ENCODE measurements at places on chromosomes 1 and 21.

GRCh38 chr1:229340496-229340895 lies 2.4 kb downstream of the CCSAP start:
- DNase-seq: no peak

- no peak for DNase-seq
Measured at GRCh38 chr1:221735999-221736398, 5.9 kb downstream of the DUSP10 start.

DNA sequence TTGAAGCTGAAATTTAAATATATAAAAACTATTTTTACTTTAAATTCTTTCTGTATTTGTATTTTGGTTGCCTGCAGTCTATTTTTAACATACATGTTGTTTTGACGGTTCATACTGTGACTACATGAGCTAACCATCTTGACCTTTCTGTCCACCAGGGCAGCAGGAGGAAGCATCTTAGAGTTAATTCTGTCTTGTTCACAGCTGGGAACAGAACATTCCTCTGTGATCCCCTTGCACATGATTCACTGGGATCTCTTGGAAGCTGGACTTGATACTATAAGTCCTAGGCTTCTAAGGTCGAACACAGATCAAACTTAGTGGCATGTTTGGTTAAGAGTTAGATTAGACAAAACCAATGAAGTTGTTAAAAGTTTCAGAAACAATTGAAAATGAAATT lies 99.7 kb downstream of the NFIA start:
- no peak for DNase-seq

DNA sequence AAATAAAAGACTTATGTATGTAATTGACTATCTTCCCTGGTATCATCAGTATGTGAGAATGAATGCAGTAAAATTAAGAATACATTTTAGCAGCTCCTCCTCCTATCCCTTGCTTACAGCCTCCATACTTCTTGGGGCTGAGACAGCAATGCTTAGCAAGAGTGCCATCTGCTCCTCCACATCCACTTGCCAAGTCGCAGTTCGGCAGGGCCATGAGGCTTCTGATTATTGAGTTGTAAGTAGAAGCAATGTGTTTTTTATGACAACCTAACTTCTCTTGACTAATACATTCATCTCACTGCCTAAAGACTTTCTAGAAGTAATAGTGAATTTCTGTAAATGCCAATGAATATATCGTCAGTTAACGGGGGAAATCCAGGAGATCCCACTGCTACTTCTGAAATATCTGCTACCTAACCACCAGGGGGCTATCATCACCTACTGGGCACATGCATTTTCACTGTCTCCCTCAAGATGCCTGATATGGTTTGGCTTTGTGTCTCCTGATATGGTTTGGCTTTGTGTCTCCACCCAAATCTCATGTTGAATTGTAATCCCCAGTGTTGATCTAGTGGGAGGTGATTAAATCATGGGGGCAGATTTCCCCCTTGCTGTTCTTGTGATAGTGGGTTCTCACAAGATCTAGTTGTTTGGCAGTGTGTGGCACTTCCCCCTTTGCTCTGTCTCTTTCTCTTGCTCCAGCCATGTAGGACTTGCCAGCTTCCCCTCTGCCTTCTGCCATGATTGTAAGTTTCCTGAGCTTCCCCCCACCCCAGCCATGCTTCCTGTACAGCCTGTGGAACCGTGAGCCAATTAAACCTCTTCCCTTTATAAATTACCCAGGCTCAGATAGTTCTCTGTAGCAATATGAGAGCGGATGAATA lies 59.6 kb downstream of the EXTL2 start:
- DNase-seq: no peak

DNA sequence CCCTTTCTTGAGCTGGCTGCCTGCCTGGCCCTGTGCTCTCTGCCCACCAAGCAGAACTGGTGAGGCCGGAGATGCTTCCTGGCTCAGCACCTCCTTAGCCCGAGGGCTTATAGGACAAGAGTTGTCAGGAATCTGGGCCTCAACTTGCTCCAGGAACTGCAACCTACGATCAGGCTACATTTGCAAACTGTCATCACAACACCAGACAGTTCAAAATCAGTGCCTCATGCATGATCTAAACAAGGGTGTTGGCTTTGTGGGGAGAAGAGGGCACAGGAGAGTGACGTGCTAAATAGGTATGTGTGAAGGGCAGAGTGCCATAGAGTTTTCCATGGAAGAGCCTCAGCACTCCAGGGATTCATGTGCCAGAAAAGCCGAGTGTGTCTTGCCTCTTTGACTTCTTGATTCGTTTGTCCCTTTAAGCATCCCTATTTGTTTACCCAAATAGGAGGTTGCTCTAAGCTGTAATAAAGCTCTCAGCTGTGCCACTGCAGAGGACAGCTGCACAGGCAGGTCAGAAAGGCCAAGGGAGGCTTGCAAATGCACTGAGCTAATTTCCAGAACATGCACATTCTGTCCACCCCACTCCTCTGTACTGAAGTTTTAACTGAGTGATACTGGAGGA lies 30.2 kb upstream of the NEK2 start:
- DNase-seq: no peak

- no peak for DNase-seq
Measured at GRCh38 chr21:45200581-45201296, 87.0 kb downstream of the POFUT2 start.

GRCh38 chr1:63861052-63861691 lies 87.4 kb downstream of the ROR1 start:
- no peak for DNase-seq
